ENCODE measurements at places on chromosomes 5 and 9. TPM values are rescaled to one million over a fixed set of nuclear protein-coding genes. Genes with fewer than 3 reads are reported as not detected.

The SH3GLB2 gene
- 44.8 TPM for total RNA-seq

The LURAP1L gene
- total RNA-seq: 28.2 TPM

The MYOT gene
- 0.21 TPM for total RNA-seq

The PCDHB4 gene
- 0.02 TPM for total RNA-seq

The AP3B1 gene
- 33.3 TPM for total RNA-seq

Measured in A549 treated with dexamethasone at 1 μM for 4 hours (cell line).